ENCODE measurements at places on chromosomes 12 and 14.

GRCh38 chr14:40987481-40987880 is 619.2 kb upstream of the LRFN5 start:
- DNase-seq = no peak

- DNase-seq = no peak
These were observed 9.8 kb downstream of the SLC38A1 start for GRCh38 chr12:46259071-46259470.

DNA sequence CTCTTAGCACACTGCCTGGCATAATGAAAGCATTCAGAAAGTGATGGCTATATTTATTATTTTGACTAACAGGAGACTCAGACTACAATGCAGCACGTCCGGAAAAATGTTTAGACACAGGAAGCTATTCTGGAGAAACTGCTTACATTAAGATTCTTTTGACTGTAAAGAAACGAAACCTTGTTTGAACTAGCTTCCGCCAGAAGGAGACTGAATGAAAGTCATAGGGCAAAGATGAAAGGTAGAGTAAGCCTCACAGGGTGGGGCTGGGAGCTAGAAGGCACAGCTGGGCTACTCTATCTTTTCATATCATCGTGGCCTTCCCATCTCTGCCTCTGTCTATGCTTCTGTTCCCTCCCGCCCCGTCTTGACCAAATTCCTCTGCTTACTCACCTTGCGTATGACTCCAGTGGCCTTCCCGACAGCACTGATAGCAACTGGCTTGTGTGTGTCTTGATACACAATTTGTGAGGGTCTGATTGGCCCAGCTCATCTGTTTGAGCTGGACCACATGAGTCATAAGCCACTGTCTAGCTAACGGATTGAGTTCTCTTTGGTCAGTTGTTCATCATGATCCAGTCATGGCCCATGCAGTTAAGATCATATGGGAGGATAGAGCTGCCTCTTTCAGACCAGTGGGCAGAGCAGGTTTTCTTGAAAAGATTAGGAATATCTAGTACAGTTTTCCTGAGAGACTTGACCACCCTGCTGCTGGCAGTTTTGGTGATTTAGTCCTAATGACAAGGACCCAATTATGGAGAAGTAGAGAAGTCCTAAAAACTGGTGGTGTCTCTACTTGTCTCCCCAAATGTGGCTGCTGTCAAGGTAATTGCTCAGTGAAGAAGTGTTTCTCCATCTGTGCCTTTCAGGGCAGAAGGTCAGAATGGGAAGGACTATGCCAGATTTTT is 151.5 kb upstream of the SLC38A2 start:
- peak; percentile 19 for DNase-seq

DNA sequence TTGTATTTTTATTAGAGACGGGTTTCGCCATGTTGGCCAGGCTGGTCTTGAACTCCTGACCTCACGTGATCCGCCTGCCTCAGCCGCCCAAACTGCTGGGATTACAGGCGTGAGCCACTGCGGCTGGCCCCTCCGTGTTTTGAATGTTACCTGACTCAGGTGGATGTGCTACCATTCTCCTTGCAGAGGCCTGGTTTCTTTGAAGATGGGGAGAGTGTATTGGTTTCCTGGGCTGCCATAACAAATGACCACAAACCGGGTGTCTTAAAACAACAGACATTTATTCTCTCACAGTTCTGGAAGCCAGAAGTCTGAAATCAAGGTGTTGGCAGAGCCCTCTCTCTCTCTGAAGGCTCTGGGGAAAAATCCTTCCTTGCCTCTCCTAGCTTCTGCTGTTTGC is 98.0 kb downstream of the IRF2BPL start:
- DNase-seq = peak; percentile 36

DNA sequence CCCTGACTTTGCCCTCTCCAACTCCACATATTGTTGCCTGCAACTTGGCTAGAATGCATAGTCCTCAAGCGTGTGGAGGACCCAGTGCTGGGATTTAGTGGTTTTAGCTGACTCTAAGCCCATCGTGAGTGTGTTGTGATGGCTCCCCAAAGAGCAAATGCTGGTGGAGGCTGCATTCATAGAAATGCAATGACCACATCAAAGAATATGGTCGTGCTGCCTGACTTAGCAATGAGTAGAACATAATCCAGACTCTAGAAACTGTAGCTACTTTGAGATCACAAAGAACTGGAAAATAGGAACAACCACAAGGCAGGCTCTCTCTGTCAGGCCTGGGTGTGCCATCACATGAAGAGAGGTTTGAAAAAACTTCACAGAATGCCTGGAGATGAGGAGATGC is 1.3 kb downstream of the DYRK4 start:
- no peak for DNase-seq

DNA sequence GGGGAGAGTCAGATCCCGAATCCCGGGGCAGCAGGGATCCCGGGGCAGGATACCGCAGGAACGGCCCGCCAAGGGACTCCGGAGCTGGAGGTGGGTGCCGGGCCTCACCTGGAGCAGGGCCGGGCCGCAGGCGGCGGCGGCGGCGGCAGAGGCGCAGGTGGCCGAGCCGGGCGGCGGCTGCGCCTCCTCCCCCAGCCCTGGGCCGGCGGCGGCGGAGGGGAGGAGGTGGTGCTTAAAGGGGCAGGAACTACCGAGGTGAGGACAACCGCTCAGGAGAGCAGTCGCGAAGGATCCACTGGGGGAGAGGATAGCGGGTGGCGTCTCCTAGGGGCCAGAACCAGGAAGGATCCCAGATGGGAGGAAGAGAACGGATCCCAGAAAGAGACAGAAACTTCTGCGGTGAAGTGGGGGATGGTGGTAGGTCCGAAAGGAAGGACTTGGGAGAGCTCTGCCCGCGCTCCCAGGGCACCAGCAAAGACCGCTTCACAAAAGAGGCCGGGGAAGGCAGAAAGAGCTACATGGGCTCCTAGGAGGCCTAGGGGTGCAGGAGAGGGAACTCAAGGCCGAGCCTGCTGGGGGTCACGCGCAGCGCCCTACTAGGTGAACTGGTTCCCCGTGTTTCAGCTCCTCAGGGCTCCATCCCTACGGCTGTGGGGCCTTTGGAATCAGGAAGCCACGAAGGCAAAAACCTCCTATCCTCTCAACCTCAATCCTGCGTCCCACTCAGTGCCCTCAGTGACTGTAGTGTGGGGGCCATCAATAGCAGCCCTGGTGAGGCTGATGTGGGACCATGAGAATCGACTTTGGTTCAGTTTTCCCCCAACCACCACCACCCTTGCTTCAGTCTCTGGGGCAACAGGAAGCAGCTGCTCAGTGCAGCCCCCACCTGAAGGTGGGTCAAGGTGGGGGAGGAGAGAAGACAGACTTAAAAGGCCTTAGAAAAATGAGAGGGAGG is 5.0 kb upstream of the BAZ2A start:
- peak; percentile 53 for DNase-seq

DNA sequence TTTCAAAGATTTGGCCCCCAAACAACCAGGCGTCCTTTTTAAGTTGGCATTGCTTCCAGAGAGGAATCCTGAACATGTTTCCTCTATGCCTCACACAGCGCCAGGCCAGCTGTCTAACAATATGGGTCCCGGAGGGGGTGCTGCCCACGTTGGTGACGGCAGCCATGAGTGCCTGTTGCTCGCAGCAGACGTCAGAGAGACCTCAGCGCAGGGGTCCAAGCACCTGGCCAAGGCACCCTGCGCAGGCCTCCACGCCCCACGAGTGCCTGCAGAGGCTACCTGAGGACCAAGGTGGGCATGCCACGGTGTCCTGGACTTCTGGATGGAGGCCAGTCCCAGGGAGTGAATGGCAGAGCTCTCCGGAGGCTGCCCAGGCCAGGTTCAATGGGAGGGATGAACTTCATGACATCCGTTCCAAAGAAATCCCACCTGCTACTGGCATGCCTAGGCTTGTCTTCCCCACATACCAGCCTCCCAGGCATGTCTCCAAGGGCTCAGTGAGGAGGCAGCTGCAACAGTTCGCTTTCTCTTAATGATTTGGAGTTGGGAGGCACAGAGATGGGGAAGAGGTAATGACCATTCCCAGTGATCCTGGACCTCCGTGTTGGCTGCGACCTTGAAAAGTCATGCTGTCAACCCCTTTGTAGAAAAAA is 11.6 kb upstream of the FOXN3 start:
- DNase-seq = no peak

DNA sequence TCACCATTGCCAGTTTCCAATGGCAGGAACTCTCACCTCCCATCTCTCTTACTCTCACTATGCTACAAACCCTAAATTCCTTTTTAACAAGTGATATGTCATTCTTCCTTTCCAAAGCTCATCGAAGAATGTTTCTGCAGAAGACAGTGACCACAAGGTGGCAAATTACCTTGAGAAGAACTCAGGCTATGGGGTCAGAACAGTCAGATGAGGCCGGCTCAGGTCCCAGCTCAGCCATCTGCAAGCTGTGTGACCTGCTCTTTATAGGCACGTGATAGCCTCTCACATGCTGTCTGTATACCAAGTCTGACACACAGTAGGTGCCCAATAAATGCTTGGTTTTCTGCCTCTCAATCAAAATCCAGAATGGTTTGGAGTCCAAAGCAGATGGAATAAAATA is 80.7 kb downstream of the FOXN3 start:
- peak; percentile 44 for DNase-seq

DNA sequence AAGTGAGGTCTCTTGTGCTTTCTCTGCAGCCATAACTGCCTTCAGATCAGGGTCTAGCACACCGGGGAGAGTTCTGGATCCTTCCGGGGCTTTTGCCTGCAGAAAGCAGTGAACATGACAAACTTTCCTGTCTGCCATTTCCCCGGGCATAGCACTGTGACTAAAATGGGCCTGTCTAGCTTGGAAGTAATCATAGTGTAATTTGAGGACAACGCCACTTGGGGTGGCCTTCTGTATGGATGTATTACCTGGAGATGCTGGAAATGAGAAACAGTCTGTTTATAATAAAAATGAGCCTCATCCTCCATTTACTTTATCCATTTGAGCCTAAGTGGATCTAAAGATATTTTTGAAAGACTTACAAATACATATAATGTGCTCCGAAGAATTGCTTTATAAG is 453.7 kb downstream of the VRK1 start:
- DNase-seq = no peak

- no peak for DNase-seq
These were observed 933.6 kb downstream of the NRXN3 start for GRCh38 chr14:79103764-79104163.

- DNase-seq = no peak
These were observed 276.9 kb upstream of the PRKD1 start for GRCh38 chr14:30204431-30204980.

Measured in T-cell (primary cell).